ENCODE measurements at places on chromosomes 2 and 18.

GRCh38 chr18:27377251-27377650, 192.1 kb upstream of the CHST9 start:
- H3K36me3 ChIP-seq: no peaks in the 10 kb centered on the region
- no peak for DNase-seq
- no peaks in the 10 kb centered on the region for H3K27me3 ChIP-seq

- no peaks in the 10 kb centered on the region for H3K36me3 ChIP-seq
- no peak for DNase-seq
- peaks cover 22% of the 10 kb centered on the region for H3K4me1 ChIP-seq
- peak overlapping the region; percentile 4 for H3K4me3 ChIP-seq
Measured at GRCh38 chr2:44929735-44930273, 11.7 kb upstream of the SIX3 start.

DNA sequence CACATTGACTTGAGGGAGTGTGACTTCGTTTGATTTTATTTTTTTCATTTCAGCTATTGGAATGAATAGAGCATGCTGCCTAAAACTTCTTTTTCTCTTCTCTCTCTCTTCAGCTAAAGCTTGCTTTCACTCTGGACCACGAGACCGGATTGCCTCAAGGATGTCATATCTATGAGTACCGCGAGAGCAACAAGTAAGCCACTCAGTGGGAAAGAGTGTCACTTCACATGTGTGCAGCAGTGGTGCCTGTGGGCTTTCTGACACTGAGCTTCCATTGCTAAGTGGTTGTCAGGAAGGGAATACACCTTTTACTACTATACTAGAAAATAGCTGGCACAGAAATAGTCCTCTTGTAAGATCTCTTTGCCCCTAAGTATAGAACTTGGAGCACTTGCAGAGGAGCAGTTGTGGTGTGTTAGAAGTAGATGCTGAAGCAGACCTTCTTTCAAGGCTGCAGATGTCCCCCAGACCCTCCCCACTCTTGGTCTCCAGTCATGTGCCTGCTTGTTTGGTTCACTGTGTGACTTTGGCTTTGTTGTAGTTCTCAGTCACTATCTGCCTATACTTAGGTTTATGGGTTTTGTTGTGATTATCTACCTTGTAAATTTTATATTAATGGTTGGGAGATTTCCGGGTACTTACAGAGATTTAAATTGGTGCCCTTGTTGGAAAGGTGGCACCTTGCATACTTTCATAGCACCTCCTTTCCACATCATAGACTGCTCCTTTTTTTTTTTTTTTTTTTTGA, 78.5 kb upstream of the ALPP start:
- DNase-seq: no peak
- no peaks in the 10 kb centered on the region for H3K27me3 ChIP-seq
- peaks cover 28% of the 10 kb centered on the region for H3K36me3 ChIP-seq

DNA sequence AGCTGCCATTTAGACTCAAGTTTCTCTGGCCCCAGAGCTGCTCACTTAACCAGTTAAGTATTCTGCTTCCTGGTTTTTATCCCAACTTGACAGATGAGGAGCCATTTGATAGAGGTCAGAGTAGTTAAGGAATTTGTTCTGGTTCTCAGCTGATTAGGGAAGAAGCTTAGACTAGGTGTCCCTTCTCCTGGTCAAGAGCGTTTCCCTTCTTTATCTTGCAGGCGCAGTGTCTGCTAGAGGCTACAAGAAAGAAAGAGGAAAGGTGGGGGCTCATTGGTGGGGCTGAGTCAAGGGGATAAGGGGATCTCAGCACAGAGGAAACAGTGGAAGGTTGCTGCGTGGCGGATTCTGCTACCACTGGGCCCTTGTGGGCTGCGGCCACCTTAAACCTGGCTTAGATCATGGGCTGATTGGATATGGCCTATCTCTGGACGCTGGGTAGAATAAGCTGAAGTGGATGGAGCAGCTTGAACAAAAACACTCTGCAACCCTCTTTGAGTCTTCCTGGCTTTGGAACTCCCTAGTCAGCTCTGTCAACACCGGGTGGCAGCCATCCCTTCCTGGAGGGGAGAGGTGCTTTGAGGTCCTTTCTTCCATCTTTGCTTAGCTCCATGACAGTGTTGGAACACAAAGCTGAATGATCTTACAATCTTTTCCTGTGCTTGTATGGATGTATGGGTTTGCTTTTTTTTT, 70.8 kb downstream of the QPCT start:
- no peak overlapping the region for H3K27ac ChIP-seq
- DNase-seq: peak; percentile 12
- H3K27me3 ChIP-seq: no peaks in the 10 kb centered on the region
- H3K4me3 ChIP-seq: no peak overlapping the region

GRCh38 chr2:227805578-227805977, 8.1 kb upstream of the CCL20 start:
- peaks cover 12% of the 10 kb centered on the region for H3K4me1 ChIP-seq
- H3K36me3 ChIP-seq: no peaks in the 10 kb centered on the region
- DNase-seq: peak; percentile 41

DNA sequence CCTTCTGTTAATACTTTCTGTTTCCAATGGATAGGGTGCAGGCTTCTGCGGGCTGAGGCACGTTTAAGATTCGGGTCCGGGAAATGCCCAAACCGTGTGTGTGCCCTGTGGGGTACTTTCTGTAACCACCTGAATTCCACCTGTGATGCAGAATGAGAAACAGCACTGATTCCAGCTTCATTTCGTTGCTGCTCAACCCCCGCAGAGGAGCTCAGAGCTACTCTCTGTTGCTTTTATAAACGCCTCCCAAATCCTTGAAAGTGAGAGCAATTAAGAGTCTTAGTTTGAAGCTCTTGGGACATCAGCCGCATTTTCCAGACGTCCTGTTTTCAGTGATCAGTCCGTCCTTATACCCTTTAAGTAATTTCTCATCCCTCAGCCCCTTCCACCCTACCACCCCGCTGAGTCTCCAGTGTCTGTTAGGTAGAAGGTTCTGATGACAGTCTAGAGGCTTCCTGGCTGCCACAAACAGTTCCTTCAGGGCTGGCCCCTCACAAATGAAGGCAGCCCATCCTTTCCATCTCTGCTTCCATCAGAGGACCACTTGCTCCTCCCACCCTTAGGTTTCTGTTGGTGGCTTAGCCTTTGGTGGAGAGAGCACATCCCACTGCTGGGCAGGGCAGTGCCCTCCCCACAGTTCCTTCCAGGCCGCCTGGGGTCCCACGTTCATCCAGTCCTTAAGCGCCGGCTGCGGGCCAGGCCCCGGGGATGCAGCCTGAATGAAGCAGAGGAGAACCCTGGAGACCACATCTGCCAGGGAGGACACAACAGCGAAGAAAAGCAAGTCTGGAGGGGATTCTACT, 230.1 kb downstream of the SEPTIN10 start:
- DNase-seq: no peak
- H3K4me1 ChIP-seq: no peaks in the 10 kb centered on the region
- H3K4me3 ChIP-seq: no peak overlapping the region
- no peaks in the 10 kb centered on the region for H3K27me3 ChIP-seq

GRCh38 chr18:35661483-35662146, 80.1 kb downstream of the GALNT1 start:
- peaks cover 31% of the 10 kb centered on the region for H3K36me3 ChIP-seq
- H3K27me3 ChIP-seq: no peaks in the 10 kb centered on the region
- H3K27ac ChIP-seq: no peak overlapping the region
- no peak overlapping the region for H3K4me3 ChIP-seq
- no peak for DNase-seq

DNA sequence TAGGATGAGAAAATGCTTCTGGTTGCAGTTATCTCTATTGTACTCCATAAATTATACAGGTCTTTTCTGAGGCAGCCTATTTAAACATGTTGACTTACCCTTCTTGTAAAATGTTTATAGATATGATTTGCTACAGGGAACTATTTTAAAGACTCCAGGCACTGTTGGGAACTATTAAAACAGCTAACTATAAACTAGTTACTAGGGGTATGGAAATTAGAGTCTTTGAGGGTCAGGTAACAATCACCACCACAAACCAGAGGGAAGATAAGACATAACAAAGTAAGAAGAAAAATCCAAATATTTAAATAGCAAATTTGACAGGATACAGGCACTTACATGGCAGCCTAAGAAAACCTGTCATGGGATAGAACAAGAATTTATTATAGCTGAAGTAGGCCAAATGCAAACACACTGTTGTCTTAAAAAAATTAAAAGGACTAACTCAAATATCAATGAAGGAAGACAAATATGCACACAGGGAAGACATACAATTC, 251.0 kb upstream of the CWC22 start:
- H3K36me3 ChIP-seq: no peaks in the 10 kb centered on the region
- H3K4me1 ChIP-seq: no peaks in the 10 kb centered on the region

DNA sequence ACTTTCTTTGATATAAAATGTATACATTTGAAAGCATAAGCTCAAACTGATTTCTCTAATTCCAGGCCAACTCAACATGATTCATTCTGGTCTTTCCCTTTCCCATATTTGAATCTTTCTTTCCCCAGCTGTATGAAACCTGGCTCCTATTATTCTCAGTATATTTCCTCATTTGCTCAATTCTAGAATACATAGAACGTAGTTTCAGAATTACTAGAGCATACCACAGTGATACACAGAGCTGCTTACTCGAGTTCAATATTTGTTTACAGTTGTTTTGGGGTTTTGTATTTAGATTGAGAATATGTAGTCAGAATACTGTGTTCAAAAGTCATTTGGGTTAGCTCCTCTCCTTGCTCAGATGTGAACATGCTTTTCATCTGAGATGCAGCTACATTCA, 43.0 kb downstream of the TNFRSF11A start:
- DNase-seq: no peak
- no peak overlapping the region for H3K4me3 ChIP-seq
- peaks cover 2% of the 10 kb centered on the region for H3K36me3 ChIP-seq
- no peak overlapping the region for H3K27ac ChIP-seq

DNA sequence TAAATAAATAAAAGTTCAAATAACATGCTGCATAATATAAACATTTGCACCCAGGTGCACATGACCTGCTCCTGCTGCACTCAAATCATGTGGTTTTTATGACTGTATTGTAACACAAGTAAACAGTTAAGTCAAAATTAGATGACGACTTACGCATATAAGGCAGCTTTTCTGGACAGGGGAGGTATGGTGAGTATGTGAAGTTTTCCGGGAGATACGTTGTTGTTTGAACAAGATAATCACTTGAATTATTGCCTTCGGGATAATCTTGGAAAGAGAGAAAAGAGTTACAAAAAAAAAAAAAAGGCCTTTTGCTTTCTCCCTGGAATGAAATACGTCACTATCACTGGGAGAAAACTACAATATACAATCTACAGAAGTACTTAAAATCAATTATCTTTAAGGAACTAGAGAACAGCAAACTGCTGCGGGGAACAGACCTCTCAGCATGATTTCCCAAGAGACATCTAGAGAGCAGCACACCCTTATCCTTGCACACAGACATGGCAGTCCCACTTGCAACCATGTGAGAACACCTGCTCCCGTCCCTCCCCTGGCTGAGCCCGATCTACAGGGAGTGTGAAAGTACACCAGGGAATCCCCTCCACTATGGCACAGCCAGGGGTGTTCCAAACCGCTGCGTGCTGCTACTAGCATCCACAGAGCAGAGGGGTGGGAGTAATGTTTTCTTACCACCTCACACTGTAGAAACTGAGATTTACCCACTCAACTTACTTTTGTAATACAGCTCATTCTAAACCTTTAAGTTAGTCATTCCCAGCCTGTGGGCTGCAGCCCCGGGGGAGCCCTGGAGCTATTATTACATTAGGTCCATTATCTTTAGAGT, 26.3 kb downstream of the B4GALT6 start:
- peak; percentile 70 for DNase-seq
- no peak overlapping the region for H3K4me3 ChIP-seq

DNA sequence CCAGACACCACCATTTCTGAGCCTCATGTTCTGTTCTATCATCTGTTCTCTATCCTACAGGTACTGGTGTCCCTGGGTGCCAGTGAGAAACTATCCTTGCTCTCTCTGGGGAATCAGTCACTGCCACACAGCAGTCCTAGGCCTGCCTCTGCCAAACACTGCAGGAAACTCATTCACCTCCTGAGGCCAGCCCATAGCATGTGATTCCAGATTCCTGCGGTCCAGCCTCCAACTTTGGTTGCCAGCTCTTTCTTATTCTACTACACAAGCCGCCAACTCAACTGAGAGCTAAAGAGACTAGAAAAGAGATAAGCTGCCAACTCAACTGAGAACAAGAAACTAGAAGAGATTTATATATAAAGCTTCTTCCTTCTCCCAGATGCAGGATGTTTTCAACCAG, 8.8 kb upstream of the TTLL4 start:
- no peak for DNase-seq
- peaks cover 2% of the 10 kb centered on the region for H3K36me3 ChIP-seq
- no peak overlapping the region for H3K4me3 ChIP-seq
- H3K4me1 ChIP-seq: no peaks in the 10 kb centered on the region
- H3K27me3 ChIP-seq: no peaks in the 10 kb centered on the region
- no peak overlapping the region for H3K27ac ChIP-seq

GRCh38 chr2:85246348-85246747, 81.4 kb downstream of the TGOLN2 start:
- H3K4me3 ChIP-seq: no peak overlapping the region
- no peak for DNase-seq
- no peak overlapping the region for H3K27ac ChIP-seq

GRCh38 chr18:5527603-5528002, 16.2 kb downstream of the EPB41L3 start:
- H3K27ac ChIP-seq: no peak overlapping the region
- no peaks in the 10 kb centered on the region for H3K27me3 ChIP-seq
- no peaks in the 10 kb centered on the region for H3K36me3 ChIP-seq
- no peak for DNase-seq

- H3K27me3 ChIP-seq: no peaks in the 10 kb centered on the region
- H3K36me3 ChIP-seq: peaks cover 39% of the 10 kb centered on the region
- H3K27ac ChIP-seq: no peak overlapping the region
- peaks cover 27% of the 10 kb centered on the region for H3K4me1 ChIP-seq
- no peak for DNase-seq
Measured at GRCh38 chr2:55581874-55582547, 35.4 kb downstream of the PPP4R3B start.

DNA sequence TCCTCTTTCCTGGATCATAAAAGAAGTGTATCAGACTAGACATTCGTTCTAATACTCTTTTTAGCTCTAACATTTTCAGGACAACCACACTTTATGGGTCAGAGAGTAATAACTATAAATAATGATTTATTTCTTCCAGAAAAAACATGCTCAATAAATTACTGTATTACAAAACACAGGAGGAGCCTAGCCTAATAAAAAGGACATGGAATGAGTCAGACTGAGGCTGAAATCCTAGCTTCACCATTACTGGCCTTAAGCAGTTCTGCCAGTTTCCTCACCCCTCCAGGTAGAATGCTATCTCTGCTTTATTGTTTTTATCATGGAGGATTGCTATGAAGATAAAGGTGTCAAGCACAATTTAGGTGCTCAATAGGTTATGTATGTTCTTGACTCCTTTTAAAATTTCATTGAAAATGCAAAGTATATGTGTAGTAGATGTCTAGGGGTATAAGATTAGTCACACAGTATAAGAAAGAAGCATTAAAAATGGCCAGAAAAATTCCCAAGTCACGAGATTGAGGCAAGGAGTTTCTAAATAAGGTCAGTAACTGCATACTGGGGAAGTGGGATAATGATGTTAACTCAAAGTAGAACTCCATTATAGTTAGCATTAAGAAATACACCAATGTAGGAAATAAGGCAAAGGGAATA, 105.5 kb upstream of the NEUROD1 start:
- no peak overlapping the region for H3K4me3 ChIP-seq
- H3K36me3 ChIP-seq: no peaks in the 10 kb centered on the region
- no peak overlapping the region for H3K27ac ChIP-seq
- no peak for DNase-seq
- H3K27me3 ChIP-seq: peaks cover 11% of the 10 kb centered on the region

Measured in activated CD4-positive, alpha-beta T cell treated with anti-CD3 and anti-CD28 coated beads for 36 hours (primary cell).